Naive thymus-derived CD4-positive, alpha-beta T cell (primary cell): ENCODE measurements at places on chromosomes 2 and 18.

DNA sequence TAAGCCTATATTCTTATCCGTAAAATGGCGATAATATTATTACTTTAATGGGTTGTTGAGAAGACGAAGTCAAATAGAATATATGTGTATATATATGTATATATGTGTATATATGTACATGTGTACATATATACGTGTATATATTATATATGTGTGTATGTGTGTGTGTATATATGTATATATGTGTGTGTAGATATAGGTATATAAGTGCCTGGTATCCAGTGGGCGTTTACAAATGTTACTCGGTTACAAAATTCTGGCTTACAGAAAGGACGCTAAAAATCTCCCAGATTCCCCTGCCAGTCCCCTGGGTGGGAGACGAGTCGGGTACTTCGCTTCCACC lies 295 bp upstream of the MTX2 start:
- no peak for DNase-seq

DNA sequence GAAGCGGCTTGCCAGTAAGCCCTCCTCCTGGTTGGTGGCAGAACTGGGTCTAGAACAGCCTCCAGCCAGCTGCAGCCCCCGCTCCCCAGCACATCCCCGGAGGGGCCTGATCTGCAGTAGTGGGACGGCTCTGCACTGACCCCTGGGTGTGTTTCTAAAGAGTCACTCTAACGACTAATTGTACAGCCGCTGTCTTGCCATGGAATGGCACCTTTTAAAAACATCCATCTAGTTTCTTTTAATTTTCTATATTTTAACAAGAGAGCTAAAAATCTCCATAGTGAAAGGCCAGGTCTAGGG lies 82.0 kb downstream of the MTCL1 start:
- DNase-seq: no peak

DNA sequence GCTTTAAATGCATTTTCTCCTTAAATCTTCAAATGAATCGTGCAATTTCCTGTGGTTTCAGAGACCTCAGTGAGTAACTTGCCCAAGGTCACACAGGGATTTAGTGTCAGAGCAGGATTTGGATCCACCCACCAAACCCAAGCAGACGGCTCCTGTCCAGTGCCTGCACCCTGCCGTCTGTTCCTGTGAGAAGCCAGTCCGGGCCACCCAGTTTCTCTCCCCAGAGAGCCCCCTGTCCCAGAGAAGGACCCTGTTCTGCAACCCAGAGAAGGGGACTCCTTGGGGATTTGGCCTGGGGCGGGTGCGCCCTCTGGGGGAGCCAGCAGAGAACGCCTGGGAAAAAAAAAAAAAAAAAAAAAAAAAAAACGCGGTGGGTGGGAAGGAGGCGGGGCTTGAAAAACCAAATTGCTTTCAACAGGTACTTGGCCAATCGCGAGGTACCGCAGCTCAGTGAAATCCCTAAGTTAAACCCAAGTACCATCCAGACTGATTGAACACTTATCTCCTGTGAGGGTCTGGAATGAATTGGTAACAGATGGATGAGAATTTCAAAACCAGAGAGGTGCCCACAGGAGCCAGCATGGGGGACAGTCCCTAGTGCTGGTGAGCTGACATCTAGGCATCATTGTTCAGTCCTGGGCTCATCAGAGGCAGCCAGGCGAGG lies 30.9 kb upstream of the REEP1 start:
- peak; percentile 33 for DNase-seq

- no peak for DNase-seq
Measured at GRCh38 chr2:86298411-86299390, 38.7 kb downstream of the REEP1 start.

DNA sequence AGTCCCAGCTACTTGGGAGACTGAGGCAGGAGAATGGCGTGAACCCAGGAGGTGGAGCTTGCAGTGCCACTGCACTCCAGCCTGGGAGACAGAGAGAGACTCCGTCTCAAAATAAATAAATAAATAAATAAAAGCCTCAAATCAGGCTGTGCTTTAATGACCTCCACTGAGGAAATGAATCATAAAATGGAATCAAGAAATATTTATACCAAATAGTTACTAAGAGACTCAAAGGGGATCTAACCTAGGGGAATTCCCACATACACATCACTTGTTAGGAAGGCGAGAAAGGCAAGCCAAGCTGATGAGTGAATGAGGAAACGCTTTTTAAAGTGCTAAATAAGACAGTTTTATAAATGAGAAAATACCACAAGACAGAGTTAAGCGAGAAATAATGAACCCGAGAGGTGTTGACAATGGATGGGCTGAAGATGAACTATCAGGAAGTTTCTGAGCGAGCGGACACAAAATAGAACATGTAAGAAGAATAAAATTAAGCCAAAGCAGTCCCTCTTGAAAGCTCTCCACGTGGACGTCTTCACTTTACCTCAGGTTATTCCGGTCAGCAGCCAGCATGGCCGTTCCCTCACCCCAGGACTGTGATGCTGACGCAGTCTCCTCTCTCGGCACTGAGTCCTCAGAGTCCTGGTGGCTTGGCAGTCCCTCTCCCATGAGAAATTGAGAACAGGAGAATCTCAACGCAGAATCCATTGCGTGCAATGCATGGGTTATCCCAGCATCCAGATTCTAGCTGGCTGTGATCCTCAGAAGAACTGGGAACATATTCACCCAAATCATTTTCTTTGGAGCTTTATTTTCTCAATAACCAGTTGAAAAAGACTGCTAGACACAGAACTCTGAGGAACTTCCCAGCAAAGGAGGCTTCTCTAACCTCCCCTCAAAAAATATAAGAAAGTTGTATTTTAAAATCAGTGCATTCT lies 22.3 kb downstream of the PXDN start:
- no peak for DNase-seq

DNA sequence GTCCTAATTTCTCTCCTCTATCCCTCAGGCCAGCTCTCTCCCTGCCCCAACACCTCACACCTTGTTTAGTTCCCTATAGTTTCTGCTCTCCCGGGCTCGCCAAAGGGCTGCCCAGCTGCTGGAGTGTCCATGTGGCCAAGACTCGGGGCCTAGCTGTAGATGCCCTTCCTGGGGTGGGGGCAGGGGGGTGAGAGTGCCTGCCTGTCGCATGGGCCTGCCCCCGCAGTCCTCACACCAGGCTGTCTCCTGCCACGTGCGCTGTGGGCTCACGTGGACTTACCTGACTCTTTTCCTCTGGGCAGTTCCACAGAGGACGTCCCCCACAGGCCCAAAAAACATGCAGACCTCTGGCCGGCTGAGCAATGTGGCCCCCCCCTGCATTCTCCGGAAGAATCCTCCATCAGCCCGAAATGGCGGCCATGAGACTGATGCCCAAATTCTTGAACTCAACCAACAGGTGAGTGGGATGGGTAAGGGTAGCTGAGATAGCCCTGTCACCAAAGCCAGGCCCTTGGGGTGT lies 7.4 kb upstream of the TMEM214 start:
- no peak for DNase-seq

GRCh38 chr2:146634230-146635097 lies 1210.4 kb upstream of the ACVR2A start:
- no peak for DNase-seq

GRCh38 chr2:12987246-12987645 lies 270.5 kb downstream of the TRIB2 start:
- no peak for DNase-seq

DNA sequence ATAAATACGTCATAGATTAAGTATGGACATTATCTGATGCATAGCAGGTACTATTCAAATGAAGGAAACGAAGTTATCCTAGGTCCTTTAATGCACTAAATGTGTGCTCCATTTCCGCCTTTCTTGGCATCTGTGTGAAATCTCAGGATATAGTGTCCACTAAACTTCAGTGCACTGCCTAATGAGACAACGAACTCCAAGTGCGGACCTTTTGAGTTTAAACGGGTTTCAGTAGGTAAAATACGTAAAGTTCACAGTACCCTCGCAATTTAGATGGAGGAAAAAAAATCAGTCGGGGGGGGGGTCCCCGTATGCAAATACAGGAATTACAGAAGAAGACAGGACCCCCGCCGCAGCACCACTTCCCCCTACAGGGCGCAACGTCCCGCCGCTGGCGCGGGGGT lies 729 bp upstream of the REL start:
- DNase-seq: no peak

GRCh38 chr2:65077898-65078297 lies 21.7 kb downstream of the CEP68 start:
- DNase-seq: no peak

DNA sequence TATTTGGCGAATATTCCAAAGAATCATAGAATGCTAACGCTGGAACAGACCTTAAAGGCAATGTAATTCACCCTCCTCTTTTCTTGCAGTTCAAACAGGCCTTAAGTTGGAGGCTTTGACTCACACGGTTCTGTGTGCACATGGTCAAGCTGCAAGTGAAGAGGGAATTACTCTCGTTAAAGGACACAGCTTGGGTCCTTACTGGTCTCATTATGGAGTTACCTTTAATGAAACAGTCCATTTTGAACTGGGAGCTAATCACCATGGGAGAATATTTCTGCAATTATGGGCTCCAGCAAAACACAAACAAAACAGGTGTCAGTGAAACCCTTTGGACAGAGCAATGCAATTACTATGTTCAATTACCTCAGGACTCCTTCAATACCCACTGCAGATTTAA lies 135.5 kb downstream of the GAREM1 start:
- DNase-seq: no peak

DNA sequence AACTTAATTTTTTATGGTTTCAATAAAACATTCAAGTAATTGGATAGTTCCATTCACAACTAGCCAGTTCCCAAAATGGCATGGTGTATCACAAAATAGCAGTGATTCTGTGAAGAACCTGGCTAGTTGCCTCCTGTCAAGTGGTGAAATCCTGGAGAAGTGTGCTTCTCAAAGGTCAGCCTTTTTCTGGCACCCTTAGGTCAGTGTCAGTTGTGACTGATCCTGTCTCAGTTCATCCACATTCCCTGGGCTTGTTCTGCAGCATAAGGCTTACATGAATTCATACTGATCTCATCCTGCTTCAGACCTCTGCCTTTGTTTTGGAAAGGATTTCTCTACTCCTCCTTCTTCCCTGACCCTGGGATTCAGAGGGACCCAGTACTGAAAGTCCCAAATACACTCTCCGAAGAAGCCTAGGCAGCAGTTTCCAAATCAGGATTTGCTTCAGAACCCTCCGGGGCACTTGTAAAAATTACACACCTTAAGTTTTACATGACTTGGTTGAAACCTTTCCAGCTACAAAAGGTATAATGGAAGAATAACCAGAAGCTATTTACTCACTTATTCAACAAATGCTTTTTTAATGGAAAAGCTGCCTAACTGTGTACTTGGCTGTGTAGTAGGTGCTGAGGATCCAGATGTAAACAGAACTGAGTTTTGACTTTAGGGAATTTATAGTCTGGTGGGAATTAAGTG lies 11.0 kb downstream of the MAP3K20 start:
- no peak for DNase-seq

- no peak for DNase-seq
Measured at GRCh38 chr2:231038483-231039293, 1.4 kb downstream of the C2orf72 start.

GRCh38 chr18:27735117-27735516 lies 441.8 kb downstream of the CDH2 start:
- DNase-seq: no peak

GRCh38 chr2:220279372-220279771 lies 651.9 kb downstream of the SLC4A3 start:
- no peak for DNase-seq

DNA sequence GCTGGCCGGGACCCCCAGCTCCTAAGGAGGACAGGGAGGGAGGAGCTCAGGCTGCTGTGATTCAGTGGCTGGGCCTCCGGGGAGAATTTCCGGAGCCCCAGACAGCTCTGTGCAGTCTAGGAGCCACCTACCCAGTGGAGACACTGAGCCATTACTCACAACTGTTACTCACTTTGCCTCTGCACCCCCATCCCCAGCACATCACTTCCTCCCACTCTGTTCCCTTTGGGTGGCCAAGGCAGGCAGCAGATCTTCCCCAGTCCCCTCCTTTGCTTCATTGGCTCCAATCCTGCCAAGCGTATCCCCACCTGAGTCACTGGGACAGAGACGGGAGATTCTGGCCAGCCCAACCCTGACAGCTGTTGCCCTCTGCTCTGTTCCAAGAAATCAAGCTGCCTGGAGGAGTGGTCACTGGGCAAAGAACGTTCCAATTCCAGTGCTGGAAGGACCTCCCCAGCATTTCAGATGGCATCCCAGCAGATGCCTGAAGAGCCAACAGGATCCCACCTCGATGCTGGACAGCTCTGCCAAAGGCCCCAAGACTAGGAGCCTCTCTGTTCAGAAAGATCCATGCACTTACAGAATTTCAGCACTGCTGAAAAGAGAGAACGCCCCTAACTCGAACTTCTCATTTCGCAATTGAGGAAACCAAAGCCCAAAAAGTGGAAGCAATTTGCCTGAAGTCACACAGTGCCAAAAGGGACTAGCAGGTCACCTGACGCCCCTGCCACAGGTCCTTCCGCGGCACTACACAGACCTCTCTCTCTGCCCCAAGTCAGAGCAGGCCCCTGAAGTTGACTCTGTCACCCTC lies 68.3 kb downstream of the TNS1 start:
- DNase-seq: no peak

DNA sequence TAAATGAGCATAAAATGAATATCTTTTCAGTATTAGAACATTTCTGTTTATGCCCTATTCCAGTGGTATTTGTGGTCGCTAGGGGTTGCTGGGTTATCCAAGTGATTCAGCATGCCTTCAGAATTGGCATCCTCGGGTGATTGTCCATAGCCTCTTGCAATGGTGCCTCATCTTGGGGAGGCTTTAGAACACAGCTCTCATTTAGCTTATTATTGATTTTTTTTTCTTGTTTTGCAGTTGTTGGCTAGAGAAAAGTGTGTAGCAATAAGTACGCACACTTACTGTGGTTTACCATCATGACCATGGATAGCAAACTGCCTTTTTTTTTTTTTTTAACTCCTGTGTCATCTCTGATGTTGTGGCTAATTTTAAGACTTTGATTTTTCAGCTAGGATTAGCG lies 33.6 kb downstream of the PLEKHA3 start:
- DNase-seq: no peak

DNA sequence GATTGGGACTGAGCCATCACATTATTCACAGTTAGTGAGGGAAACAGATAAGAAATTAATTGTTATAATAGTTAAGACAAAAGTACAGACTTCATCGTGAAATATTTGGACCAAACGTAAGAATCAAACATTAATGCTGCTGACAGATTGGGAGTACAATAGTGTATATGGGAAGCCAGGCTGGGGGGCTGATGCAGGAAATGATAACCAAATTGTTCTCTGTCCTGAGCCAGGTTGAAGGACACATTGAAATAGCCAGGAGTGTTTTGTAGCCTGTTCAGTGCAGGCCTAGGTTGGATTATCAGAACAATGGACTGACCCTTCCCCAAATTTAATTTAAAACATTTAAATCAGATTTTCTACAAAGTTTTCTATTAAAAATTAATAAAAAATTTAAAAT lies 203.2 kb downstream of the BABAM2 start:
- no peak for DNase-seq
